Coronary artery (tissue), 2 donors: ENCODE measurements at places on chromosomes 5 and 9.

DNA sequence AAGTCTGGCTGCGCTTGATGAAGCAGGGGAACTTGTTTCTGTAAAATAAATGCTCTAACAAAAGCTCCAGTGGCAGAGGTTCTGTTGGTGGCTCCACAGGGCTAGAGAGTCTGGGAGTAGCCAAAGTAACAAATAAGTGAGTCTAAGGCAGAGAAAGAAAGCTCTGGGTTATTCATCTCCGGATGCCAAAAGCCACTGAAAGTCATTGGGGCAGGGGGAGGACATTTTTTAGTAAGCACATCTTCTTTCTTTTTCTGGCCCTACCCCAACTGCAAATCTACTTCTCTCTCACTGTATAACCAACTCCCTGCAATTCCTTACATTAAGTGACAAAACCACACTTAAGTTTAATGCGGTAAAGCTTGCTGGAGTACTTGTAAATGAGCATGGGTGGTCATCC lies 141.6 kb downstream of the INSYN2B start:
- no peak for DNase-seq

DNA sequence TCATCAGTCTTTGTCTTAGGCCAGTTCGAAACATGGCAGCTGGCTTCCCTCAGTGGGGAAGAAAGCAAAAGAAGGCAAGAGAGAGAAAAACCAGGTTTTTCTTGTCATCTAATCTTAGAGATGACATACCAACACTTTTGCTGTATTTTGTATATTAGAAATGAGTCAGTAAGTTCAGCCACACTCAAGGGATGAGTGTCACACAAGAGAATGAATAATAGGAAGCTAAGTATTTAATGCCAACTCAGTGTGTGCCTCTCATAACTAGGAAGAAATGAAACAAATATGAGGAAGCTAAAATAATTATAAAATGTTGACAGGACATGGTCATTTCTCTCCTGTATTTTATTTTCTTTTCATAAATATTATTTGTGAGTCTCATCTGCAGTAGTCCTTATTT lies 65.3 kb downstream of the CDH12 start:
- DNase-seq = no peak

- DNase-seq = no peak
Observed at GRCh38 chr5:95619514-95620029, 315 bp upstream of the GPR150 start.

GRCh38 chr5:158718738-158719505 lies 380.8 kb downstream of the EBF1 start:
- DNase-seq = no peak

- DNase-seq = no peak
Observed at GRCh38 chr9:110021891-110022290, 186.1 kb downstream of the C9orf152 start.

DNA sequence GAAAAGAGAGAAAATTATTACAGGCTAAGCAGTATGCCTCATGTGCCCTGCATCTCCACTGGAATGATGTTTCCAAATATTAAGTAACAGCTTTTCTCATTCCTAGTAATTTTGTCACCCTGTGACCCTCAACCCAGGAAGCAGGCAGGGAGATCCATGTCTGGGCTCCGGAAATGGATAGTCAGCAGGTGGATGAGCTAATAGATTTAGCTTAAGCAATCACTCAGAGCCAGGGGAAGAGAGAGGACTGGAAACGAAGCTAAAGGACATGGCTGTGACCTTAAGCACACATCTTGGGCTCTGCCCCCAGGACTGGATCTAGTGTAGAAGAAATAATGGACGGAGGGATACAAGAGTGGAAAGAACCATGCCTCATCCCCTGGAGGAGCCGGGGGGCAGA lies 89.5 kb downstream of the ARSB start:
- DNase-seq = no peak

DNA sequence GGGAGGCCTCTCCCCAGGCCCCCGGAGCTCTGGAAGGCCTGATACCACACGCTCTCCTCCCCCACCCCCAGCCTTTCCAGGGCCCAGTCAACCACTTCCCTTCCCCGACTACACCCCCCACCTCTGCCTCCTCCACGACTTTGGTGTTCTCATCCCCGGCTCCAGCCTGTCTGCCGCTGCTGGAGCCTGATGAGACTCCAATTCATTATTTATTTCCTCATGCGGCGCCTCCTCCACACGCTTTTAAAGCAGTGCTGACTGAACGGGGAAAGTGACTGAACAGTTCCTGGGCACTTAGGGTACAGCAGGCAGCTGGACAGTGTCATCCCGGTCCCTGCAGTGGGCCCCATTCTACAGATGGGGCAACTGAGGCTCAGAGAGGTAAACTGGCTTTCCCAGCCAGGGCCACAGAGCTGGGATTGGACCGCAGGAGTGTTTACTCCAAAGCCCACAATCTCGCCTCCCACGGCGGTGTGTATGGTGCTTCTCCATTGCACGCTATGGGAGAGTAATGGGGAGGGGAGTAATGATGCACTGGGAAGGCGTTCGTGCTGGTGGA lies 15.9 kb upstream of the RPL26L1 start:
- DNase-seq = no peak

DNA sequence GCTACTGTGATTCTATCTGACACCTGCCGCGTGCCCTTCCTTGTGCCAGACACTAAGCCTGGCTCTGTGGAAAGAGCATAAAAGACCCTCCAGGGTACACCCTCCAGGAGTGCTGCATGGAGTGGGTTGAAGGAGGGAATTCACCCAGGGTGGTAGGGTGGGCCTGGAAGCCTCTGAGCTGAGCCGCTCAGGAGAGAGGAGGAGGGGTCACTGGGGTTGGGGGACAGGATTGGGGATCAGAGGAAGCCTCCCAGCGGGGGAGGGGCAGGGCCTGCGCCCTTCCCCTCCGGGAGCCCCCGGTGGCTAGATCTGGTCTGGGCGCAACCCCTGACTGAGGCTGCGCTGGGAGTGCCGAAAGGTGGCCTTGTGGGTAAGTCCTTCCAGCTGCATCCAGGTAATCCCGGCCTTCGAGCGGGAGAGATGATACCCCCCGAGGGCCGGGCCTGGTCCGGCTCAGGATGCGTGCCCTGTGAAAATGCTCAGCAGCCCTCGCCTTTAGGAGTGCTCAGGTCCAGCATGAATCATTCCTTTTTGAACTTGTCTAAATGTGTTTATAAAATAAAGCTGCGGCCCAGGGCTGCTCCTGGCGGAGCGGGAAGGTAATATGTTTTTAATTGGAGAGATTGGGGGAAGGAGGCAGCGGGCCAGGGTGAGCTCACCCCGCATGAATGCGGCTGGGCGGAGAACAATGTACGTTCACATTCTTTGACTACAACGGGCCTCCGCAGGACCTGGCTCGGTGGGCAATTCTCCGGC lies 118.1 kb upstream of the SMIM23 start:
- DNase-seq = no peak

- no peak for DNase-seq
Observed at GRCh38 chr9:119722384-119722783, 353.1 kb upstream of the BRINP1 start.

DNA sequence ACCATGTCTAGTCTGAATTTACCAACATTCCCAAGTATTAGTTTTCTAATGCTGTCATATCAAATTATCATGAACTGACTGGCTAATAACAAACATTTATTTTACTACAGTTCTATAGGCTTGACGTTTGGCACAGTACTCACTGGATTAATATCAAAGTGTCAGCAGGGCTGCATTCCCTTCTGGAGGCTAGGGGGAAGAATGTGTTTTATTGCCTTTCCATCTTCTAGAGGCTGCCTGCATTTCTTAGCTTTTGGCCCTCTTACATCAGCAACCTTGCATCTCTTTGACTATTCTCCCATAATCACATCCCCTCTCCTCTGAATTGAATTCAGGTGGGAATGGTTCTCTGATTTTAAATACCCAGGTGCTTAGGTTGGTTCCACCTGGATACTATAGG lies 84.7 kb downstream of the EDIL3 start:
- no peak for DNase-seq

GRCh38 chr5:166346726-166347374 lies 1944.6 kb upstream of the WWC1 start:
- DNase-seq = no peak

- no peak for DNase-seq
Observed at GRCh38 chr9:88987661-88988060, 3.6 kb upstream of the S1PR3 start.
